ENCODE measurements at places on chromosomes 1 and 21.

GRCh38 chr1:41474490-41475271 is 9.8 kb downstream of the EDN2 start:
- peak; percentile 76 for DNase-seq
- no peaks in the 10 kb centered on the region for H3K27me3 ChIP-seq
- no peak overlapping the region for H3K4me3 ChIP-seq
- peak overlapping the region; percentile 90 for H3K27ac ChIP-seq

- no peaks in the 10 kb centered on the region for H3K27me3 ChIP-seq
- H3K4me1 ChIP-seq: peaks cover 18% of the 10 kb centered on the region
- no peak overlapping the region for H3K4me3 ChIP-seq
- peaks cover 63% of the 10 kb centered on the region for H3K36me3 ChIP-seq
- no peak for DNase-seq
These were observed 6.7 kb upstream of the SLC27A3 start for GRCh38 chr1:153768316-153769181.

GRCh38 chr1:21304488-21304887 is 14.2 kb upstream of the ECE1 start:
- H3K4me1 ChIP-seq: peaks cover 40% of the 10 kb centered on the region
- H3K27me3 ChIP-seq: no peaks in the 10 kb centered on the region
- H3K4me3 ChIP-seq: no peak overlapping the region
- H3K36me3 ChIP-seq: no peaks in the 10 kb centered on the region

DNA sequence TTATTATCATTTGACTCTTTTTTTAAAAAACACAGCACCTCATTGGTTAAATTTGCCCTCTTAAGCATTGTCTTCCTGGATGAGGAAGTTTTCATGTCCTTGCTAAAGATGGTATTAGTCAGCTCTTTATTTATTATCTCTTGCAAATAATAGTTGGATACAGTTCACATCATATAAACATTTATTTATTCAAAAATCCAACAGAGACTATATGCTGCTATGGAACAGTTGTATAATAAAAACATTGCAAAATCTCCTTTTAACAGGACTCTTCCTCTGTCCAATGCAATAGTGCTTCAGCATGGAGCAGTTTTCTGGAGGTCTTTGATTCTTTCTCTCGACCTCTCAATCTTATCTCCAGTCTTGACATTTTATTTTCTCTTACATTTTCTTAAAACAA is 49.5 kb upstream of the VCAM1 start:
- no peak overlapping the region for H3K4me3 ChIP-seq
- no peaks in the 10 kb centered on the region for H3K36me3 ChIP-seq
- H3K27ac ChIP-seq: no peak overlapping the region
- no peaks in the 10 kb centered on the region for H3K27me3 ChIP-seq
- H3K4me1 ChIP-seq: no peaks in the 10 kb centered on the region
- DNase-seq: no peak

DNA sequence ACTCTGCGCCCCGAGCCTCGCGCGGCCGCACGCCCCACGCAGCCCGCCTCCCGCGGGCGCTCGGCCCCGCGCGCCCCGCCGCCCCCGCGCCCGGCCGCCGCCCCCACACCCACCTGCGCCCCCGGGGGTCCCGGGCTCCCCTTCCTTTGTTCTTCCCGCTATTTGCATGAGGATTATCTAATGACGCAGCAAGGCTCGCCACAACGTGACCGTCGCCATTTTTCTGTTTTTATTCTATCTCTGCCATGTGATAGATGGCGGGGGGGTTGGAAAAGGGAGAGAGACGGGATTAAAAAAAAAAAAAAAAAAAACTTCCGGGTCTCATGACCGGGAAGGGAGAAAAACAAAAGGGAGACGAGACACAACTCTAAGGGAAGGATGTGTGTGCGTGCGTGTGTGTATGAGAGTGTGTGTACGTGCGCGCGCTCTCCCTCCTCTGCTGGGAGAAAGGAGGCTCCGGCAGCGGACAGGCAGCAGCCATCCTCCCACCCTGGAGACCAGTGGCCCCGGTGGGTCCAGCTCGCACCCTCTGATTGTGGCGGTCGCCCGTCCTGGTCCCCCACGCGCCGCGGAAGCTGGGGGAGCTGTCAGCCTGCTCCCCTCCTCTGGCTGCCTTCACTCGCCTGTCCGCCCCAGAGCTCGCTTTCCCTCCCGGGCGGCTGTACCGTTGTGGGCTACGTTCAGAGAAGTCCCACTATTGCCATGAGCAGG is 80.4 kb upstream of the AK4 start:
- H3K4me1 ChIP-seq: no peaks in the 10 kb centered on the region
- peak overlapping the region; percentile 95 for H3K27ac ChIP-seq
- H3K36me3 ChIP-seq: no peaks in the 10 kb centered on the region
- H3K27me3 ChIP-seq: no peaks in the 10 kb centered on the region
- DNase-seq: peak; percentile 13

DNA sequence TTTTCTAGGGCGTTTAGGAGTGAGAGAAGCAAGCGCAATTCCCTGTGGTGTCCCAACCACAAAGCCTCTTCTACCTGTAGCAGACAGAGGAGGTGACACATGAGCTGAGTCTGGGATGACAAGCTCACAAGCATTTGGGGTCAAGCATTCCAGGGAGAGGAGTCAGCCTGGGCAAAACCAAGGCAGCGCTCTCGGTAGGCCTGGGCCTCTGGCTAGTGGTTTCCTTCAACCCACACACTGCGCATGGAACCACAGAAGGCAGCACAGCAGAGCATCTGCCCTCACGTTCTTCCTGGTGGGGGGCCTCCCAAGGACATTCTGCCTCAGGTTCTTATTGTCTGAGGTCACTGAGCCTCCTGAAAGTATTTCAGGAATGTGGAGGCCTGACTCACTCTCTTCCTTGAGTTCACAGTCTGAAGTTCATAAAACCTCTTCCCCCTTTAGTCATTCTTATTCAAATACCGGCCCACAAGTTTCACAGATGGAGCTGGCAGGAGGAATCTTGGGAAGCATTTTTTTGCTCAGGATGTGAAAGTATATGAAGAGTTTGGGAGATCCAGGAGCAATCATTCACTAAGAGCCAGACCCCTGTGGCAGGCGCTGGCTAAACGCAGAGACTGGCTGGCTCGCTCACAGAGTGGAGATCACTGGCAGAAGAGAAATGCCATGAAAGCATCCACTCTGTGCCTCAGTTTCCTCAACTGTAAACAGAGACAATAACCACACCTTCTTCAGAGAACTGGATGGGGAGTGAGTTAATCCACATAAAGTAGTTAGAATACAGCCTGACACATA is 26.8 kb downstream of the CCN1 start:
- H3K4me3 ChIP-seq: no peak overlapping the region
- H3K36me3 ChIP-seq: no peaks in the 10 kb centered on the region
- no peak overlapping the region for H3K27ac ChIP-seq
- H3K4me1 ChIP-seq: peaks cover 3% of the 10 kb centered on the region
- H3K27me3 ChIP-seq: no peaks in the 10 kb centered on the region

- H3K27ac ChIP-seq: no peak overlapping the region
- H3K4me3 ChIP-seq: no peak overlapping the region
- no peaks in the 10 kb centered on the region for H3K36me3 ChIP-seq
- no peak for DNase-seq
These were observed 26.3 kb upstream of the ZNF648 start for GRCh38 chr1:182087719-182088350.

GRCh38 chr21:21232320-21232719 is 234.1 kb downstream of the NCAM2 start:
- no peak overlapping the region for H3K27ac ChIP-seq
- no peaks in the 10 kb centered on the region for H3K27me3 ChIP-seq
- DNase-seq: no peak
- no peak overlapping the region for H3K4me3 ChIP-seq
- no peaks in the 10 kb centered on the region for H3K4me1 ChIP-seq
- H3K36me3 ChIP-seq: no peaks in the 10 kb centered on the region

GRCh38 chr1:248872752-248873408 is 14.0 kb upstream of the ZNF692 start:
- DNase-seq: peak; percentile 78
- H3K4me1 ChIP-seq: no peaks in the 10 kb centered on the region
- H3K27ac ChIP-seq: peak overlapping the region; percentile 99
- peak overlapping the region; percentile 70 for H3K4me3 ChIP-seq
- no peaks in the 10 kb centered on the region for H3K36me3 ChIP-seq

GRCh38 chr21:44940116-44940631 is 345 bp downstream of the SLX9 start:
- no peaks in the 10 kb centered on the region for H3K27me3 ChIP-seq
- no peak overlapping the region for H3K27ac ChIP-seq
- no peak for DNase-seq
- H3K4me3 ChIP-seq: peak overlapping the region; percentile 98

GRCh38 chr1:203926025-203926540 is 64.7 kb downstream of the SNRPE start:
- no peaks in the 10 kb centered on the region for H3K27me3 ChIP-seq
- H3K27ac ChIP-seq: no peak overlapping the region
- no peak for DNase-seq
- no peaks in the 10 kb centered on the region for H3K4me1 ChIP-seq
- no peaks in the 10 kb centered on the region for H3K36me3 ChIP-seq

GRCh38 chr1:200668514-200669313 is 993 bp downstream of the DDX59 start:
- DNase-seq: no peak
- peak overlapping the region; percentile 95 for H3K27ac ChIP-seq
- peak overlapping the region; percentile 81 for H3K4me3 ChIP-seq
- no peaks in the 10 kb centered on the region for H3K36me3 ChIP-seq
- no peaks in the 10 kb centered on the region for H3K4me1 ChIP-seq
- H3K27me3 ChIP-seq: no peaks in the 10 kb centered on the region

- no peaks in the 10 kb centered on the region for H3K4me1 ChIP-seq
- H3K27ac ChIP-seq: peak overlapping the region; percentile 97
- H3K27me3 ChIP-seq: no peaks in the 10 kb centered on the region
- peak overlapping the region; percentile 83 for H3K4me3 ChIP-seq
- DNase-seq: no peak
- no peaks in the 10 kb centered on the region for H3K36me3 ChIP-seq
These were observed 4.0 kb upstream of the ZBTB18 start for GRCh38 chr1:244046907-244047611.

DNA sequence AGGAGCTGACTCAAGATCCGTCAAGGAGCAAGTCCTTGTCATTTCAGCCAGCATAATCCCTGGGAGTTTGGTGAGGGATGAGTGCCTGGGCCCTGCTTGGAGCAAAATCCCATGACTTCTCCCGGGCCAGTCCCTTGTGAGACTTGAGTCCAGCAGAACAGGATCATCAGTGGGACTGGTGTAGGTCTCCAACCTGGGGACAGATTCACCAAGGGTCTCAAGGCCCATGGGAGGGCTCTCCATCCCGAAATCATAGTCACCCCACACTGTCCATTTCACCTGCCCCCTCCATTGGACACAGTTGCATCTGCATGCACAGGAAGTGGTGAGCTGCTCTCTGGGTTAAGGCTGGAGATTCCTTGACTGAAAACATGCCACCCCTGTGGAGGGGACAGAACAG is 178.2 kb downstream of the FOXD2 start:
- no peaks in the 10 kb centered on the region for H3K27me3 ChIP-seq
- no peaks in the 10 kb centered on the region for H3K4me1 ChIP-seq
- no peaks in the 10 kb centered on the region for H3K36me3 ChIP-seq
- H3K27ac ChIP-seq: no peak overlapping the region
- no peak for DNase-seq

- no peak for DNase-seq
- no peaks in the 10 kb centered on the region for H3K4me1 ChIP-seq
- H3K36me3 ChIP-seq: no peaks in the 10 kb centered on the region
These were observed 99.3 kb downstream of the FMN2 start for GRCh38 chr1:240190881-240191401.

DNA sequence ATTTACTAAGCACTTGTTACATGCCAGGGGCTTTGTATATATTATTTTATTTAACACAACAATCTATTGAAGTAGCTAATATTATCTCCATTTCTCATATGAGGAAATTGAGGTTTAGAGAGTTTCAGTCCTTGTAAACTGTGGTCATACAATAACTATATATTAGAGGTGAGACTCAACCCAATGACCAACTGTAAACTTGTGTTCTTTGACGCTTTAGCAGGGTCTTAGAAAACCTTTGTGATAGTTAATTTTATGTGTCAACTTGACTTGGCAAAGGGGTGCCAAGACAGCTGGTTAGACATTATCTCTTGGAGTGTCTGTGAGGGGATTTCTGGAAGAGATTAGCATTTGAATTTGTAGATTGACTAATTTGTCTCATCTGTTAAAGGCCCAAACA is 252.4 kb upstream of the B3GALT2 start:
- no peak overlapping the region for H3K4me3 ChIP-seq
- no peak for DNase-seq
- no peaks in the 10 kb centered on the region for H3K36me3 ChIP-seq
- H3K4me1 ChIP-seq: no peaks in the 10 kb centered on the region

GRCh38 chr1:243916160-243916559 is 66.1 kb upstream of the AKT3 start:
- no peak overlapping the region for H3K4me3 ChIP-seq
- H3K27me3 ChIP-seq: no peaks in the 10 kb centered on the region
- H3K4me1 ChIP-seq: no peaks in the 10 kb centered on the region
- H3K27ac ChIP-seq: no peak overlapping the region
- no peak for DNase-seq
- H3K36me3 ChIP-seq: no peaks in the 10 kb centered on the region

DNA sequence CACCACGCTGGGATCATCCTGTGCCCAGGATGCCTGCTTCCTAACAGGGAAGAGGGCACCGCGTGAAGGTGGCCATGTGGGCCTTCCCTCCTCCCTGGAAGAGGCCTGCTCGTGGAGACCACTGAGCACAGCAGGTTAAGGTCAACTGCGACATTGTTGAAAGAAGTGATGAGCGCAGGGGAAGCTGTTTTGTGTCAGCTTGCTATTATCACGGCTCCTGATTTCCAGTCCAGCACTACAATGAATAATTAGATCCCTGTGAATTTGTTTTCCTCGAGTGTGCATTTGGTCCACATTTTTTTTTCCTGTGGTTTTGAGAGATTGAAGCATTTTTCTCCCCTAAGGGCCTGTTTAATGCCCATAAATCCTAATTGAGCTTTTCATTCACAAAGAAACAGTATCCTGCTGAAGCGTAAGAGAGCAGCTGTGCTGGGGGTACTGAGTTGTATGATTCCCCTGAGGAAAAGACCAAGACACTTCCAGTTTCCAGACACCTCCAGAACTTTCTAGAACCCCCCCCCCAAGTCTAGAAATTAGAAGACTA is 204.9 kb downstream of the KCNJ6 start:
- H3K4me3 ChIP-seq: peak overlapping the region; percentile 12
- H3K27ac ChIP-seq: peak overlapping the region; percentile 74
- H3K4me1 ChIP-seq: peaks cover 4% of the 10 kb centered on the region
- no peaks in the 10 kb centered on the region for H3K36me3 ChIP-seq

- no peak overlapping the region for H3K4me3 ChIP-seq
- no peaks in the 10 kb centered on the region for H3K36me3 ChIP-seq
- H3K27ac ChIP-seq: no peak overlapping the region
- no peaks in the 10 kb centered on the region for H3K27me3 ChIP-seq
- peaks cover 2% of the 10 kb centered on the region for H3K4me1 ChIP-seq
These were observed 9.2 kb upstream of the EVA1C start for GRCh38 chr21:32403201-32403777.

DNA sequence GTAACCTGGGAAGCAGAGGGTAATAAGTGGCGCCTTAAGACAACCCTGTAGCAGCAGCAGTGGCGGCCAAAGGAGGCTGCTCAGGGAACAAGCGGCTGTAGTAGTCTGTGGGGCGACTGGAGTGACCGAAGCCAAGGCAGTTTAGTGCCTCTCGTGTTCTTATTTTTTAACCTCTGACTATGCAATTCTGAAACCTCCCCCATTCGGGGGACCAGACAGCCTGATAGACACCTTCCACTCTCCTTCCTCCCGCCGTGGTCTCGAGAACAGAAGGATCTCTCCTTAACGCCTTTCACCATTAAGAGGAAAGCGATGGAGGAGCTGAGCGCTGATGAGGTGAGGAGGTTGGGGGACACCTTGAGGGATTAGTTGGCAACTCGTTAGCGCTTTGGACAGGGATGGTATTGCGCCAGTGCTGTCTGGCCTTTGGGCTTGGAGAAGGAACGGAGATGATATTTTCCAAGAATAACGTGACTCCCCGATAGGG is 644 bp downstream of the UBE4B start:
- DNase-seq: no peak
- peak overlapping the region; percentile 77 for H3K4me3 ChIP-seq
- peaks cover 3% of the 10 kb centered on the region for H3K4me1 ChIP-seq
- no peaks in the 10 kb centered on the region for H3K27me3 ChIP-seq
- peak overlapping the region; percentile 92 for H3K27ac ChIP-seq

Measured in ascending aorta (tissue), 2 donors.